ENCODE measurements at places on chromosomes 11 and 22.

GRCh38 chr11:33636104-33636503, 64.5 kb downstream of the C11orf91 start:
- no peak for DNase-seq

GRCh38 chr11:35170503-35170902, 31.5 kb downstream of the CD44 start:
- no peak for DNase-seq

- DNase-seq: no peak
Measured at GRCh38 chr11:134345237-134345550, 13.4 kb downstream of the GLB1L2 start.

DNA sequence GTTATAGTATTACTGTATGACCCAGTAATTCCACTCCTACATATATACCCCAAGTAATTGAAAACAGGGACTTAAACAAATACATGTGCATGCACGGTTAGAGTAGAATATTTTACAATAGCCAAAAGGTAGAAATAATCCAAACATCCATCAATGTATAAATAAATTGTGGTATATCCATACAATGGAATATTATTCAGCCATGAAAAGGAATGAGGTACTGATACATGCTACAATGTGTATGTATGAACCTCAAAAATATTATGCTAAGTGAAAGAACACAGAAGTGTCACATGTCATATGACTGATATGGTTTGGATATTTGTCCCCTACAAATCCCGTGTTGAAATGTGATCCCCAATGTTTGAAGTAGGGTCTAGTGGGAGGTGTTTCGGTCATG, 560.8 kb upstream of the LARGE1 start:
- DNase-seq: no peak

GRCh38 chr11:116958246-116958645, 120.8 kb upstream of the APOA1 start:
- no peak for DNase-seq

- DNase-seq: no peak
Measured at GRCh38 chr11:67303835-67304411, 593 bp downstream of the SSH3 start.

DNA sequence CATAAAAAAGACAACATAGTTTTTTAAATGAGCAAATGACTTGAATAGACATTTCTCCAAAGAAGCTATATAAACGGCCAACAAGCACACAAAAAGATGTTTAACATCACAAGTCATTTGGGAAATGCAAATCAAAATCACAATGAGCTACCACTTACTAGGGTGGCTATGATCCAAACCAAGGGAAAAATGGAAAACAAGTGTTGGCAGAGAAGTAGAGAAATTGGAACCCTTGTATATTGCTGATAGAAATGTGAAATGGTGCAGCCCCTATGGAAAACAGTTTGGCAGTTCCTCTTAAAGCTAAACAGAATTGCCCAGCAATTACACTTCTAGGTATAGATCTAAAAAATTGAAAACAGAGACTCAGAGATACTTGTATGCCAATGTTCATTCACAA, 29.0 kb downstream of the PAMR1 start:
- DNase-seq: no peak

- DNase-seq: no peak
Measured at GRCh38 chr11:34633990-34634693, 13.2 kb downstream of the EHF start.

- DNase-seq: no peak
Measured at GRCh38 chr22:26588729-26589366, 1.1 kb downstream of the TPST2 start.

DNA sequence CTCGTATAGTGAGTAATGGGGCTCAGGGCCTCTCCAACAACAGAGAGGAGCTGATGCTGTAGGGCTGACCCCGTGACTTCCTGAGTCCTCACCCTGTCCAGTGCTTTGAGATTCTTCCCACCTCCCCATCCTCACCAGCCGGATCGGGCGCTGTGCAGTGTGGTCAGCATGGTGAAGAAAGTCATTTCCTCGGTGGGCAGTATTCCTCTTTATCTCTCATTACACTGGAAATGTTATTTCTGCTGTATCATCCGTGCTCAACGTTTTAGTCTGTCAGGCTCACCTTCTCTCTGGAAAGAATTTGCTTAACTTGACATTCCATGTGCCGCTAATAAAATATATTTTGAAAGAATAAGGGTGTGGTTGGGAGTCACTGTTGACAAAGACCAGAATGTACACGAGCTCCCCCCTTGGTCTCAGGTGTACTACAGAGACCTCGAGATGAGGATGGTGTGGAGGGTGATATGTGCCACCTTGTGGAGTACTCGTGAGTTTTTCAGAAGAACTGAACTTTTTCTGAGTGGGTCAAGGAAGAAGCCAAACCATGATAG, 25.7 kb upstream of the SCGB1A1 start:
- DNase-seq: no peak

DNA sequence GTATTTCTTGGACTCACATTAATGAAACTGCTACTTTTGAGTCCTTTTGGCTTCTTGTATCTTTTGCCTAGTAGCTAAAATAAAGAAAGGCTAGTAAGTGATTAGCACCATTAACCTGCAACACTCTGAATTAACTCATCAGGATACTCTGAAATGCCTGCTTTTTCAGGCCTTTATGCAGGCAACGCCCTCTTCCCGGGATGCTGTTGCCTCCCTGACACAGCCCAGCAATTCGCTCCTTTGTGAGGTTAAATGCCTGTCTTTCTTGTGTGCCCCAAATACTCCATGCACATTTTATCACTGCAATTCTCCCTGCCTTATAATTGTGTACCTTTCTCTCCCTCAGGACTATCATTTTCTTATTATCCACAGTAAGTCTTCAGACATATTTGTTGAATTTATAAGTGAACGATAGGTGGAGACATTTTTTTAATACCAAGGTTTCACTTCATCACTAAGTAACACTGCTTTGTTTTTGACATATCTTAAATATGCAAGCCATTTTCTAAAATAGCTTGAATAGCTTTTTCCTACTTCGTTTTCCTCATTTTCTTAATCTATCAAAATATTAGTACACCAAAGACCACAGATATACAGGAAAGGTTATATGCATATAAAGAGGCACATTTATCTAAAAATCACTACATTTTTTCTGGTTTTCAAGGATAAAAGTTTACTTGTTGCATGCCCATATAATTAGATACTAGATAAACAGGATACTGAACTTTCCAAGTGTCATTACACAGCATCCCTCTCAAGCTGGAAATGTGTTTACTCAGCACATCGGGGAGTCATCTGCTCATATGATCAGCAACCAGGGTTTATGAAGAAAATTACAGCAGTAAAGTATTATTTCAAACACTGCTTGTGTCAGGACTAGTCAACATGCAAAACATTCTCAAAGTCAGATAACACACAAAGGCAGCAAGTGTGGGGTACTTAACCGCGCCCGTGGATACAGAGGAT, 48.5 kb upstream of the DDI1 start:
- no peak for DNase-seq

DNA sequence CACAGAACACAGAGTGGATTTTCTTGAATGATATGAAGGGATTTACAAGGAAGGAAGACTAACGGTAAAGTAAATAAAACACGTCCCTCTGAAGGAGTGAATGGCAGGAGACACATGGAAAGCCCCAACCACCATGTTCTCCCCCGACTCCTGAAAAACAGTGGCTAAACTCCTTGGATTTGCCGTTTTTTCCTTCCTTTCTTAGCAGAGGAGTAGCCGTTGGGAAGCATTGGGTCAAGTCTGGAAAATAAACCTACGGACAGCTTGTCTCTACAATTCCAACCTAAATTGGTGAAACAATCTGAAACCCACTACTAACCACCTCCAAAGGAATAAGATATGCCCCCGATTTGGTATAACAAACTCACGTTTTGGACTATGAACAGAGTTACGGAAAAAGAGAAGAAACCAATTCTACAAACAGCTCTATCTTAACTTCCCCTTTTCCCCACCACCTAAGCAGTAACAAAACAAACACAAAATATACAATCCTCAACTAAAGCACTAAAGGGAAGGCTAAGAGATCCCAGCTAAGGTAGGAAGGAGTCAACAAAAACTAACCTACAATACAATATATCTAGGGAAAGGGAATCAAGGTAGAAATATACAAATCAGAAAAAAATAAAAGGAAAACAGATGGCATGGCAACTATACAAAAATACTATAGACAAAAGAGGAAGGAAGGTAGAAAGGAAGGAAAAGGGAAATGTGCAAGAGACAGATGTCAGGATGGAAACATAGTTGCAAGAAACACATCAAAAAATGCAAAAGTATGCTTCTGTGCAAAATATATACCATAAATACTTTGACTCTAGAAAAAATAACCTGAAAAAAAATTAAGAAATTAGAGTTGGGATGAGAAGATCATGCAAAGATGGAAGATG, 43.8 kb upstream of the LYVE1 start:
- no peak for DNase-seq

- no peak for DNase-seq
Measured at GRCh38 chr11:34600339-34601084, 20.4 kb upstream of the EHF start.

DNA sequence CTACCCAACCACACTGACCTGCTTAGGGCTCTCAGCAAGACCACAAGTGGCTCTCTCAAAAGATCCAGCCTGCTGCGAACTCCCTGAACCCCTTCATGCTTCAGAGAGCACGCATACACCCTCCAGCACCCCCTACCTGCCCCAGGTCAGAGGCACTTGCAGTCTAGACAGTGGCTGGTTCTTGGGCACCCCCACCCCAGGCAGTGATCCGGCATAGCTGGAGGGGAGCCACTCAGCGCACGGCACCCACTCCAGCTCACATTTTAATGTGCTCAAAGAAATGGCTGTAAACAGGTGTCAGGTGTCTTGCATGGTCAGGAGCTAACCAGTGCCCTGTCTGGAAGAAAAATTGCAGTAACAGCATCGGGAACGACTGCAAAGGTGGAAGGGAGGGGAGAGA, 140.8 kb downstream of the PKNOX2 start:
- no peak for DNase-seq

Measured in stimulated activated CD4-positive, alpha-beta T cell treated with anti-CD3 and anti-CD28 coated beads, Interleukin-4, amount 100 ng/mL, for 24 hours (primary cell).